Vagina (tissue), 2 donors: ENCODE measurements at places on chromosomes 16 and 17.
A peak's percentile ranks its signal among the peaks of the same experiment; 100 is the strongest.

DNA sequence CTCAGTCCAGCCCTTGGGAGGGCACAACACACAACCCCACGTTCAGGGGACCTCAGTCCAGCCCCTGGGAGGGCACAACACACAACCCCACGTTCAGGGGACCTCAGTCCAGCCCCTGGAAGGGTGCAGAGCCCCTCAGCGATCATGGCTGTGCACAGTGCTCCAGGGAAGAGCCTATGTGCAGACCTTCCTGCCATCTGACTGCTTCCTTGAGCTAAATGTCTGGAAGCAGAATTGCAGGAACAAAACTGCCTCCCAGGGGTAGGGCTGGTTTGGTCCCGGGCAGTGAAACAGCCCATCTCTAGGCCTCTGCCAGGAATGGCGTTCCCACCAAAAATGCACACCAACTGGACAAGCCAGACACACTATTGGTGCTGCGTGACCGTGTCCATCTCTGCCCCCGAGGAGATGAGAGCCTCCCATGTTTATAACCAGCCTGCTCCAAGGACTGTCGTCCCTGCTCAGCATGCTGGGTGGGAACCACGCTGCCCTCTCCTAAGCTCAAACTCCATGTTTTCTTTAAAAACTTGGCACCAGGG is 44.0 kb downstream of the ZNF276 start:
- H3K36me3 ChIP-seq: no peaks in the 10 kb centered on the region
- no peaks in the 10 kb centered on the region for H3K27me3 ChIP-seq
- no peaks in the 10 kb centered on the region for H3K4me1 ChIP-seq
- no peak overlapping the region for H3K27ac ChIP-seq
- no peak for DNase-seq

- DNase-seq: no peak
- H3K4me1 ChIP-seq: no peaks in the 10 kb centered on the region
- no peaks in the 10 kb centered on the region for H3K36me3 ChIP-seq
- H3K27ac ChIP-seq: no peak overlapping the region
- no peak overlapping the region for H3K4me3 ChIP-seq
These were observed 152.2 kb downstream of the SNX11 start for GRCh38 chr17:48259694-48260291.

GRCh38 chr16:30985401-30986128 is 558 bp downstream of the HSD3B7 start:
- peak overlapping the region; percentile 15 for H3K27ac ChIP-seq
- H3K4me1 ChIP-seq: peaks cover 13% of the 10 kb centered on the region
- peak; percentile 90 for DNase-seq
- H3K36me3 ChIP-seq: peaks cover 21% of the 10 kb centered on the region
- H3K27me3 ChIP-seq: no peaks in the 10 kb centered on the region

- H3K27me3 ChIP-seq: no peaks in the 10 kb centered on the region
- H3K27ac ChIP-seq: no peak overlapping the region
- no peak overlapping the region for H3K4me3 ChIP-seq
- no peaks in the 10 kb centered on the region for H3K36me3 ChIP-seq
- H3K4me1 ChIP-seq: peaks cover 26% of the 10 kb centered on the region
- DNase-seq: no peak
These were observed 13.0 kb downstream of the CDH13 start for GRCh38 chr16:82639666-82640336.

DNA sequence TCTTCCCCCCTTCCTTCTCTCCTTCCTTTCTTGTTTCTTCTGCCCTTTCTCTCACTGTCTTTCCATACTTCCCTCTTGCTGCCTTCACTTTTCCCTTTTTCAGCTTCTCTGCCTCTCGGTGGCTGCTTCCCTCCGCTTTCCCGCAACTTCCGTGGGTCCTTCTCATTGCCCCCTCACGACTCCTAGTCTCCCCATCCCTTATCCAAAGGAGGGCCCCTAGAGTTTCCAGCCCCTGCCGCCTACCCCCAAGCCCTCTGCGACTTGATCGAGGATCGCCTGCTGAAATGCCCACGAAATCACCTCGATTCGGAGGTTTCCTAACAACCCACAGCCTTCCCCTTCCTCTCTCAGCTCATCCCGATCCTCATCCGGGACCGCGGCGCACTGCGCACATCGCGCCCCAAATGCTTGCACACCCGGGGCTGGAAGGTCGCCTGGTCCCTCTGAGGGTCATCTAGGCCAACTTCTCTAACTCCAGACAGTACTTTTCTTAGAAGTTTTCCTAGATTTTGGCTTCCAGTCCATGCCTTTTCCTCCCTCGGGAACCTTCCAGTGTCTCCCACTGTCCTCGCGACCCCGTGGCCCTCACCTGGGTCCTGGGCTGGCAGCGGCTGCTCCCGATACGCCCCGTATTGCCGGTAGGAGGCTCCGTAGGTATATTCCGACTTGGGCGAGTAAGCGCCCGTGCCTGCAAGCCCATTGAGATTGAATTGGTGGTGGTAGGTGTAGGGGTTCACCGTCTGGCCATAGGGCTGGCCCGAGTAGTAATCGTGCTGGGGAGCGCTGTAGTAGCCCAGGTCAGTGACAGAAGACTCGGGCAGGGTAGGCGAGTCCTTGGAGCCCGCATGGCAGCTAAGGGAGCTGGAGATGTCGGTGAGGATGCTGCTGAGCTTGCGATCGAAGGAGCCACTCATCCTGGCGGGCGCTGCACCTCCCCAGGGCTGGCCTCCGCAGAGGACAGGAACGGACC is 654 bp downstream of the DLX3 start:
- H3K4me1 ChIP-seq: peaks cover 34% of the 10 kb centered on the region
- H3K27me3 ChIP-seq: no peaks in the 10 kb centered on the region
- H3K27ac ChIP-seq: peak overlapping the region; percentile 4
- peak overlapping the region; percentile 48 for H3K4me3 ChIP-seq

- H3K27ac ChIP-seq: peak overlapping the region; percentile 91
- H3K4me1 ChIP-seq: peaks cover 15% of the 10 kb centered on the region
These were observed 1.1 kb upstream of the TFAP4 start for GRCh38 chr16:4273858-4274311.

- DNase-seq: no peak
- H3K27me3 ChIP-seq: no peaks in the 10 kb centered on the region
- peaks cover 57% of the 10 kb centered on the region for H3K36me3 ChIP-seq
- H3K4me3 ChIP-seq: no peak overlapping the region
- H3K4me1 ChIP-seq: no peaks in the 10 kb centered on the region
These were observed 1.2 kb downstream of the LAT start for GRCh38 chr16:28986046-28986445.

DNA sequence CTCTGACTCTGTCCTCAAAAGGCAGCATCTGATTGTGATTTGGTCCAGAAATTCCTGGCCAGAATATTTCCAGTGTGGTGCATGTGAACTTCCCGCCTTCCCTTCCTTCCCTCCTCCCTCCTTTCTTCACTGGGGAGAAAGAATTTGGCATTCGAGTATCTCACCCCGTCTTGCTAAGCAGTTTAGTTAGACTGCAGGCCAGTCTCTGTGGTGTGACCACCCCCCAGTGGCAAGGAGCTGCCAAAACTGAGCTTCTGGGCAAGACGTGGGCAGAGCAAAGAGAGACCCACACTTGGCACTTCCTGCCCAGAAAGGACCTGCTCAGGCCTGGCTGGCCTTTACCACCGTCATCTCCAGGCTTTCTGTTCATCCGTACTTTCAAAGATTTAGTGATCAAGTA is 36.4 kb downstream of the SNX20 start:
- H3K4me3 ChIP-seq: no peak overlapping the region
- H3K27ac ChIP-seq: no peak overlapping the region
- H3K27me3 ChIP-seq: no peaks in the 10 kb centered on the region

DNA sequence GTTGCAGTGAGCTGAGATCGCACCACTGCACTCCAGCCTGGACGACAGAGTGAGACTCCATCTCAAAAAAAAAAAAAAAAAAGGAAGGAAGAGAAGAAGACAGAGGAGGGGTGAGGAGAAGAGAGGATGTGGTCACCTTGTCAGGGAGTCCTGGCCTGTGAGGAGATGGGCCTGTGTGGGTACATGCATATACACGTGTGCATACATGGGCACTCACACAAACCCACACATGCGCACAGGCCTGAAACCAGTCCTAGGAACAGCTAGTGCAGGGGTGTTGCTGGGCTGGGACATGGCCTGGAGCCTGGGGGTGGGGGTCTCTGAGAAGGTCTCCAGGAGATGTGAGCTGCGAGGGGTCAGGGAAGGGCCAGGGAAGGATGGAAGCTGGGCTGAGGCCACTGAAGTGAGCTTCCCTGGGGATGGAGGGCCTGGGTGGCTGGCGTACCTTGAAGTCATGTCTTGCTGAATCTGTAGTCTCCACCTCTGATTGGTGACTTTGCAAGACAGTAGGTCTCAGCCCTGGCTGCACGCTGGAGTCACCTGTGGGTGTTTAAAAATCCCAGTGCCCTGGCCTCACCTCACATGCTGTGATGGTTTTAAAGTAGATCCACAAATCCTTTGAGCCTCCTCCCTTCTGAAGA is 72.4 kb downstream of the MRM1 start:
- H3K27me3 ChIP-seq: no peaks in the 10 kb centered on the region
- no peaks in the 10 kb centered on the region for H3K4me1 ChIP-seq
- H3K27ac ChIP-seq: no peak overlapping the region

- peaks cover 12% of the 10 kb centered on the region for H3K4me1 ChIP-seq
- H3K4me3 ChIP-seq: peak overlapping the region; percentile 4
- no peak for DNase-seq
These were observed 43.7 kb upstream of the TNRC6A start for GRCh38 chr16:24685539-24686432.

- H3K4me3 ChIP-seq: peak overlapping the region; percentile 0
- H3K27ac ChIP-seq: no peak overlapping the region
- H3K27me3 ChIP-seq: peaks cover 4% of the 10 kb centered on the region
- peaks cover 34% of the 10 kb centered on the region for H3K4me1 ChIP-seq
- no peaks in the 10 kb centered on the region for H3K36me3 ChIP-seq
These were observed 7.1 kb upstream of the BAIAP2 start for GRCh38 chr17:81027591-81028505.

GRCh38 chr16:84753412-84754326 is 53.9 kb downstream of the USP10 start:
- peaks cover 35% of the 10 kb centered on the region for H3K4me1 ChIP-seq
- no peaks in the 10 kb centered on the region for H3K36me3 ChIP-seq
- peak overlapping the region; percentile 40 for H3K27ac ChIP-seq
- no peak for DNase-seq
- H3K27me3 ChIP-seq: no peaks in the 10 kb centered on the region

- no peak overlapping the region for H3K27ac ChIP-seq
- no peak overlapping the region for H3K4me3 ChIP-seq
- peaks cover 27% of the 10 kb centered on the region for H3K4me1 ChIP-seq
- DNase-seq: no peak
These were observed 6.6 kb downstream of the UNK start for GRCh38 chr17:75791254-75791653.

DNA sequence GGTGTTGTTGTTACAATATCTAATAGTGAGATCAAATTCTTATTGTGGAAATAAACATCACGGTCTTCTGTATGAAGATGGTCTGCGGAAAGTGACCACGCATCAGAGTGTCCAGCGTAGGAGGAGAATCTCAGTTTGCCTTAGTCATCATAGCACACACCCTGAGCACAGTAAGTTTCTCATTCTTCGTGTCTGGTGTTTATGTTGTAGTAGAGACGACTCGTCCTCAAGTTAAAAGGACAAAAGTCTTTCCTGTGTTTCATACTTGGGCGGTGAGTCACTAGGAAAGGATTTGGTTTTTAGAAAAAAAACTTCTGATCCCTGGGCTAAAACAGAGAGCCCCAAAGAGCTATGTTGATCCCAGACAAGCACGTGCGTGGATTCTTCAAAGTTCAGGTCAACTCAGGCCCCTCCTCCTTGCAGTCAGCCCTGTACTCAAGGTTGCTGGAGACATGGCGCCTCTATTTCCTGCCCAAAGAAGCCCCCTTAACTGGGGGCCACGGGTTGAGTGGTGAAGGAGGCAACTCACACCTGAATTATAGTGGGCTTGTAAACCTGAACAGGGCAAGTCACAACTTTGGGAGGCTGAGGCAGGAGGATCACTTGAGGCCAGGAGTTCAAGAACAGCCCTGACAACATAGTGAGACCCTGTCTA is 170.4 kb downstream of the ZFHX3 start:
- peaks cover 25% of the 10 kb centered on the region for H3K4me1 ChIP-seq
- DNase-seq: no peak
- no peaks in the 10 kb centered on the region for H3K36me3 ChIP-seq
- no peaks in the 10 kb centered on the region for H3K27me3 ChIP-seq
- no peak overlapping the region for H3K27ac ChIP-seq

GRCh38 chr17:74712756-74713155 is at the start of gene CD300LF:
CD300LF (minus strand) TSS chr17:74712923; CDS start chr17:74712866, 57 bp downstream.
- H3K36me3 ChIP-seq: no peaks in the 10 kb centered on the region
- H3K27ac ChIP-seq: no peak within 1 kb of the TSS
- DNase-seq: no peak

GRCh38 chr17:75087558-75088453 is at the start of gene SLC16A5:
SLC16A5 (plus strand) TSS chr17:75087954; CDS start chr17:75093637, 5,683 bp downstream.
- no peaks in the 10 kb centered on the region for H3K27me3 ChIP-seq
- peaks cover 58% of the 10 kb centered on the region for H3K4me1 ChIP-seq

GRCh38 chr17:81315129-81315884 is 20.2 kb upstream of the SLC38A10 start:
- H3K27ac ChIP-seq: no peak overlapping the region
- no peak for DNase-seq
- H3K36me3 ChIP-seq: no peaks in the 10 kb centered on the region
- no peaks in the 10 kb centered on the region for H3K27me3 ChIP-seq

DNA sequence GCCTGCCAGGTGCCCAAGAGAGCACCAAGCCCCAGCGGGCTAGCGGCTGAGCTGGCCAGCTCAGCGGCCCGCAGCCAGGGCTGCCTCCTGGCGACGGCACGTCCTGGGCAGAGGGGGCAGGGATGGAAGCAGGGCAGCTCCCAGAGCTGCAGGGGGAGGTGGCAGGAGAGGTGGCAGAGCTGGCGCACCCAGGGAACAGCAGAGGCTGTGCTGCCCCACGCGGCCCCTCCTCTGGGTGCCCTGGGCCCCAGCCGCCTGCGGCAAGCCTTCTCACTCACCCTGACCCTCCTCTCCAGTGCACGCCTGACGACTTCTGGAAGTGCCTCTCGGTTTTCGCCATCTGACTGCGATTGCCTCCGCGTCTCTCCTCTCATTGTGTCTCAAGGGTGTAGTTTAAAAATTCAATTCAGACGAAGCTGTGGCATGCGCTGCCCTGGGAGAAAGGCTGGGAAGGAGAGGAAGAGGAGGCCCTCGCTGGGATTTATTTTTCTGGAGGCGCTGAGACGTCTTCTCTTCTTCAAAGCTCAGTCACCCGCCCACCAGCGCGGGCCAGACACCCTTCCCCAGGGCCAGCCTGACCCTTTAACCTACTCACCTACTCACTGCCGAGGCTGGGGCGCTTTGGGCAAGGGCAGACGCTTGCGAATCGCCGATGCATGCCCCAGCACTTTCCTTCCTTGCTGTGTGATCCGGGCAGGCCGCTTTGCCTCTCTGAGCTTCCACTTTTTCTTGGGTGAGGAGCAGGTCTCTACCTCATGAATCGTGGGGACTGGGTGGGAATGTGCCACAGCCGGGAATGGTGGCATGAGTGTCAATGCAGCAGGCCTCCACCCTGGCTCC is 24.9 kb downstream of the GSE1 start:
- no peak overlapping the region for H3K4me3 ChIP-seq
- no peak for DNase-seq
- peaks cover 44% of the 10 kb centered on the region for H3K4me1 ChIP-seq

GRCh38 chr16:1775006-1775845 is 2.3 kb upstream of the MRPS34 start:
- peaks cover 36% of the 10 kb centered on the region for H3K36me3 ChIP-seq
- H3K4me1 ChIP-seq: peaks cover 53% of the 10 kb centered on the region
- DNase-seq: no peak
- H3K27me3 ChIP-seq: no peaks in the 10 kb centered on the region

GRCh38 chr16:70635336-70636016 is 10.9 kb upstream of the IL34 start:
- no peak for DNase-seq
- peaks cover 17% of the 10 kb centered on the region for H3K4me1 ChIP-seq
- no peaks in the 10 kb centered on the region for H3K36me3 ChIP-seq
- no peak overlapping the region for H3K27ac ChIP-seq

- H3K4me1 ChIP-seq: no peaks in the 10 kb centered on the region
- no peak overlapping the region for H3K27ac ChIP-seq
- no peak overlapping the region for H3K4me3 ChIP-seq
These were observed 34.0 kb downstream of the HS3ST3B1 start for GRCh38 chr17:14334919-14335318.
